IgD-negative memory B cell (primary cell): ENCODE measurements at places on chromosomes 5 and 9. TPM values are rescaled to one million over a fixed set of nuclear protein-coding genes. Genes with fewer than 3 reads are reported as not detected.

Gene PCA3
- polyA plus RNA-seq: not detected

Gene BTNL8
- polyA plus RNA-seq: not detected

Gene PANK3
- polyA plus RNA-seq: 5.1 TPM

Gene IL13
- polyA plus RNA-seq: not detected

Gene CAMLG
- polyA plus RNA-seq: 37.0 TPM

Gene SLIT3
- polyA plus RNA-seq: not detected

Gene GPRIN1
- polyA plus RNA-seq: 0.35 TPM

Gene CAMSAP1
- polyA plus RNA-seq: 2.7 TPM

Gene PCDHGA3
- 0.23 TPM for polyA plus RNA-seq

Gene TNFSF15
- 0.03 TPM for polyA plus RNA-seq

Gene AGXT2
- not detected for polyA plus RNA-seq

Gene ABCA1
- 1.3 TPM for polyA plus RNA-seq

Gene RNF130
- polyA plus RNA-seq: 18.2 TPM

Gene OR5C1
- polyA plus RNA-seq: not detected

Gene CARD6
- polyA plus RNA-seq: 0.93 TPM

Gene ARAP3
- not detected for polyA plus RNA-seq

Gene MCTP1
- 2.6 TPM for polyA plus RNA-seq

Gene IL31RA
- not detected for polyA plus RNA-seq
